Amygdala (tissue), 56 donors: ENCODE measurements at places on chromosomes 5 and 9.

- no peak for DNase-seq
These were observed 40.5 kb upstream of the LRRC14B start for GRCh38 chr5:150746-151145.

GRCh38 chr5:53089481-53089991 lies 20.0 kb downstream of the MOCS2 start:
- no peak for DNase-seq

DNA sequence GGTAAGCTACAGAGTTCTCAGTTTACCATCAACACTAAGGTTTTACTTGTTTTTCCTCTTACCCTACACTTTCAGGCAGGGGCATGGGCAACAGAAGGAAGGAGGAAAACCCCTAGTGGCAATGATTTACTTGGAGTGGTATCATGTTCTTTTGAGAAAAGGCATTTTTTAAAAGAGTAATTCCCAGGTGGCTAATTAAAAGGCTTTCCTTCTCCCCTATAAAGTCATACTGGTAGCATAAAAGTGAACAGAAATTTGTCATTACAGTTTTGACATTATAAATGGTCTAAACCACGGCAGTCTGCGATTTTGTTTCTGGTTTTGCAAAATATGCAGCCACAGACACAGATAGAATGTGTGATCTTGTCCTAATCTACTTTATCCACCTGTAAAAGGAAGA lies 30.9 kb upstream of the OR2K2 start:
- no peak for DNase-seq

DNA sequence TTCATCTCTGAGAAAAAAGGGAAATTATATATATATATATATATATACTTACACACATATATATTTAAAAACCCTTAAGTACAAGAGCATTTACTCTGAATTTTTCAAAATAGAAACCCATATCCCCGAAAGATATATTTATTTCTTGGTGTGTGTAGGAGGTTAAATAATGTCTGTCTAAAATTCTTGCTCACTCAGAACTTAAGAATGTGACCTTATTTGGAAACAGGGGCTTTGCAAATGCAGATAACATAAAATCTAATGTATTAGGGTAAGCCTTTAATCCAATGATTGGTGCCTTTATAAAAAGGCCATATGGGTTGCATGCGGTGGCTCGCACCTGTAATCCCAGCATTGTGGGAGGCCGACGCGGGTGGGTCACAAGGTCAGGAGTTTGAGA lies 517.3 kb upstream of the TLE4 start:
- no peak for DNase-seq

GRCh38 chr5:15786884-15787283 lies 286.9 kb downstream of the FBXL7 start:
- DNase-seq, result no peak

- no peak for DNase-seq
These were observed 33.7 kb upstream of the FCN1 start for GRCh38 chr9:134951461-134951860.

DNA sequence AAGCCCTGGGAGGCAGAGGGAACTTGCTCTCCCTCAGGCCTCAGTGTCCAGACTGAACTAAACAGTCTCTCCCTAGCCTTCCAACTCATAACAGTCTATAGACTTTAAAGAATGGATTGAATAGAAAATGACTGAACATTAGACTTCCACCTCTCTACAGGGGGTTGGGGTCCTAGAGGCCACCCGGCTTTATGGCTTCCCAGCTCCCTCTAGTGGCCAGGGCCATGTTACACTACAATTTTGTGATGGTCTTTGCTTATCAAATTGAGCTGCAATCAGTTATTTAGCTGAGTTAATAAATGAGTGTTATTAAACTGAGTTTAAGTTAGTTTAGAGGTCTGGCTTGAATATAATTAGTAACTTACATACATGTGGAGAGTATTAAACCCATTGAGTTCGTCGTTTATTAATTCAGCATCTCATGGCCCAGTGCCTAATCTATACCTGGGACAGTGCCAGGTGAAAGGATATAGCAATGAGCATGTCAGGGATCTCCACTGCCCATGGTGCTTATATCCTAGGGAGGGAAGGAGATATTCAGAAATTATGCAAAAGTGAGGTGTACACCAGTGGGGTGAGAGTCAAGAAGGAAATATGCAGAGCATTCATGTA lies 105.2 kb downstream of the SH3TC2 start:
- no peak for DNase-seq

GRCh38 chr9:89274838-89275237 lies 36.2 kb upstream of the CKS2 start:
- DNase-seq, result no peak

- no peak for DNase-seq
These were observed 55.6 kb downstream of the ANGPTL2 start for GRCh38 chr9:127066851-127067136.

DNA sequence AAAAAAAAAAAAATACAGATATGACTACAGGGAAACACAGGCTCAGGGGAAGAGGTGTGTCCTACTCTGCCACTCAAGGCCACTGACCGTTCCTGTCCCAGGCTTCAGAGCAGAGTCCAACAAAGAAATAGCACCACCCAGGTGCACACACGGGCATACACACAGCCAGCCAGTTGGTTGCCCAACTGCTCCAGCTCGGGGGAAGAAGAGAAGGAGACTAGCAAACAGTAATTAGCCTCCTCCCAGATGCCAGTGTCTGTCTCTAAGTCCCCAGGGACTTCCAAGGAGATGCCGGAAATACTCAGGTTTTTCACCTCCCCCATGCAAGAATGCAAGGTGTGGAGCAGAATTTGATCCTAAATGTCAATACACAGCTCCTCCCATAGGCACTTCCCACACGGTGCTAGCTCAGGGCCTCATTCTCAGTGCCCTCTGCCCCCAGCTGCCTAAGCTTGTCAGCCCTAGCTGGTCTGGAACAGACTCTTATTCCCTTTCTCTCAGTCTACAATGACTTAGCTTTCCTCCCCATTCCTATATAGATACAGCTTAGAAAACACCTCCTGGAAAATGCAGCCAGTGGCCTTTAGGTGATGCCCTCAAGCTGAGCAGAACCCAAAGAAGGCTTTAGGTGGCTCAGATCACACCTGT lies 1.7 kb downstream of the MYORG start:
- DNase-seq, result no peak

DNA sequence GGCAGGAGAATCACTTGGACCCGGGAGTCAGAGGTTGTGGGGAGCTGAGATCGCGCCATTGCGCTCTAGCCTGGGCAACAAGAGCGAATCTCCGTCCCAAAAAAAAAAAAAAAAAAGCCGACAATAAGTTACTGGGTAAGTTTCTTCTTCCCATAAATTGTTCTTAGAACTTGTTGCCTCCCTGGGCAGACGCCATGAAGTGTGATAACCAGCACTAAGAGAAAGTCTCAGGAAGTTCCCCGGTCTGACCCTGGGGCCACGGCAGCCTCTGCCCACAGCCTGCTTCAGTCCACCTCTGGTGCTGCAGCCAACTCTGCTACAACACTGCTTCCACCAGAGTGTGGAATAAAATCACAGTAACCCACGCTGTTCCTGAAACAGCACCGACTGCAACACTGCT lies 19.1 kb downstream of the LPCAT1 start:
- no peak for DNase-seq

GRCh38 chr5:176817841-176818377 lies 7.5 kb downstream of the UNC5A start:
- no peak for DNase-seq
